ENCODE measurements at places on chromosomes 6 and 20. TPM values are rescaled to one million over a fixed set of nuclear protein-coding genes. Genes with fewer than 3 reads are reported as not detected.

Gene KCNQ5
- 5.5 TPM for total RNA-seq

GRCh38 chr20:57203986-57204385, 62.5 kb downstream of the BMP7 start:
- DNase-seq = no peak

Gene SNAP91
- 0.53 TPM for total RNA-seq

Gene TMEM217
- total RNA-seq = 2.7 TPM

GRCh38 chr6:4670824-4671409, 105.3 kb upstream of the CDYL start:
- no peak for DNase-seq

DNA sequence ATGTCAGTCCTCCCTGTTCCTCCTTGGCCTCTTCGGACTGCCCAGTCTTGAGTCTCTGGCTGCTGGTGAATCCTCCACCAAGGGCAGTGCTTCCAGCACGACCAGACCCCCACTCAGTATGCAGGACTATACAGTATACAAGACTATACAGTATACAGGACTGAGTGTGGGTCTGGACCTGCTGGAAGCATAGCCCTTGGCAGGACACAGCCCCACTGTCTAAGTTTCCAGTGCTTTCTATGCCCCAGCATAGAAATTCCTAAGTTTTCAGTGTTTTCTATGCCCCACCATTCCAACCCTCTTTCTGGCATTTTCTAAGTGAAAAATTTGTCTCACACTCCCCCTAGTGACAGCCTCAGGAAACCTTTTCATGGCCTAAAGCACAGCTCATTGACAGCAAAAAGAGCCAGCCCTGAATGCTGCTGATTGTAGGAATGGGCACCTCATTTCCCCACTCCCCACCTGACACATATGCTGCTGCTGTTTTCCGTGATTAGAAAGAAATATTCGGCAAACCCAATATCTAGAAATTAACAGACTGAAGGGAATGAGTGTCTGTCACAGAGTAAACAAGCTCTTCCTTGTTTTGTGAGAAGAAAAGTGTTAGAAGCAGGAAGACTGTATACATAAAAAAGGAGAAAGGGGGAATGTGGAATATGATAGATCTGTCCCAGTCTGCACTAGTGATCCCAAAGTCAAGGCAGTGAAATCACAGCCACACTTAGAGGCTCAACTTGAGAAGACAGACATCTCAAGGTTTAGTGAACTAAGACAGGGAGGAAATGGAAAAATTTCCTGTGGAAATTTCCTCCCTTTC, 206.9 kb downstream of the IBTK start:
- DNase-seq = peak; percentile 78

GRCh38 chr6:168884646-168885086, 369.0 kb downstream of the THBS2 start:
- DNase-seq = peak; percentile 80

- DNase-seq = no peak
Measured at GRCh38 chr6:12196326-12196936, 93.7 kb upstream of the EDN1 start.

- no peak for DNase-seq
Measured at GRCh38 chr6:159045801-159046200, 1.0 kb upstream of the TAGAP start.

- no peak for DNase-seq
Measured at GRCh38 chr6:38617856-38618255, 21.9 kb downstream of the BTBD9 start.

DNA sequence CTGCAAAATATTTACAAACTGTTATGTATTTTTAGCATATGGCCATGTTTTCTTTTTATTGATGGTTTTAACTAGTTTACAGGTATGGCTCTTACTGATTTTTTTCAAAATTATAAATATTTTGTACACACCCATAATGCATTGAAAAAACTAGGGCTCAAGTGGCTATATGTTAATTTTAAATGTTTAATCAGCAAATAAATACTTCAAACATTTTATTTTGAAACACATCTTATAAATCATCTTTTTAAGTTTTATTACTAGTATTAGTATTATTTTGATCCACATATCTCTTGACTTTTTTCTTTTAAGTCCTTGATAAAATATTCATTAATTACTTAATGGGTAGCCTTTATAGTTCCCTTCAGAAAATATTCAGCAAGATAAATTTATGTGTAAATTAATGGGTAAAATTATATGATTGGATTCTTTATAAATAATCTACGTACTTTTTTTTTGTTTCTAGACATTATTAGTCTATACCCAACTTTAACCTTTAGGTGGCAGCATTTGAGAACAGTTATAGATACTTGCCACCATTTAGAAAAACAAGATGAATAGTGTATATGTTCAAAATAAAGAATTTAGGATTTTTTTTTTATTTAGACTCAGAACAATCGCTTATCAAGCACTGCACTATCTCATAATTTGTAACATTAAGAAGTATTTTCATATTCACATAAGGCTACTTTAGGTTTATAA, 241.9 kb downstream of the ADGRB3 start:
- peak; percentile 25 for DNase-seq

GRCh38 chr20:56278196-56278595, 29.7 kb downstream of the MC3R start:
- no peak for DNase-seq

Gene AIF1
- total RNA-seq = 4.6 TPM

- DNase-seq = peak; percentile 8
Measured at GRCh38 chr6:116004841-116005815, 55.6 kb downstream of the FRK start.

Gene KCNG1
- total RNA-seq = 26.1 TPM

GRCh38 chr6:1162367-1163275, 149.3 kb upstream of the FOXQ1 start:
- peak; percentile 14 for DNase-seq

Gene CAGE1
- 0.17 TPM for total RNA-seq

DNA sequence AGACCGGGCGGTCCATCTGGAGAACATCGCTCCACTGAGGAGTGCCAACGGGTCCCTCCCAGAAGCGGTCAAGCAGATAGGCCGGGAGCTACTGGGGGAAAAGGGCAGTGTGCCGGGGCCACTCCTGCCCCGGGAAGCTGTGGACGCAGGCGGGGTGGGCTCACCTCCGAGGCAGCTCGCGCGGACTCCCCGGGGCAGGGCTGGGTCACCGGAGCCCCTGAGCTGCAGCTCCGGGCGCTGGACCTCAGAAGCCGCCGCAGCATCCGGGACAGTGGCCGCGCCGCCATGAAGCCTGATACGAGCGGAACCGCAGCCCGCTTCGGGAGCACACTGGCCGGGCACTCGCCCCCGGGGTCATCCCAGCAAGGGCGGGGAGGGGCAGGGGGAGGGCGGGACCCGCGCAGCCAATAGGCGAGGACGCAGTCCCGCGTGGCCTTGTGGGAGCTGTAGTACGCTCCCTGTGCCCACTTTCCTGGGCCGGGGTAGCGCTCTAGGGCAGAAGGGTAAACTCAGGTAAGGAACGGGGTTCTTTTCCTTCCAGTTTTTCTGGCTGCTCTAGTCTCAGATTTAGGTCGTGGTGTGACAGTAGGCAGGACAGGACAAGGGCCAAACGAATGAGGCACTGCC, at the start of gene MOCS1:
Gene MOCS1, minus strand, starts transcription at position 332 of the 627 bp plus-strand sequence. Its CDS starts 45 bp downstream, at position 287.
- peak; percentile 83 for DNase-seq

GRCh38 chr6:50925548-50925947, 106.9 kb downstream of the TFAP2B start:
- no peak for DNase-seq

GRCh38 chr6:39073471-39074355, 25.1 kb downstream of the GLP1R start:
- DNase-seq = no peak

Gene ADGRG6
- total RNA-seq = 59.5 TPM

GRCh38 chr20:19625426-19625825, 132.6 kb upstream of the RIN2 start:
- no peak for DNase-seq

GRCh38 chr20:57774951-57775350, 65.1 kb upstream of the PMEPA1 start:
- no peak for DNase-seq

DNA sequence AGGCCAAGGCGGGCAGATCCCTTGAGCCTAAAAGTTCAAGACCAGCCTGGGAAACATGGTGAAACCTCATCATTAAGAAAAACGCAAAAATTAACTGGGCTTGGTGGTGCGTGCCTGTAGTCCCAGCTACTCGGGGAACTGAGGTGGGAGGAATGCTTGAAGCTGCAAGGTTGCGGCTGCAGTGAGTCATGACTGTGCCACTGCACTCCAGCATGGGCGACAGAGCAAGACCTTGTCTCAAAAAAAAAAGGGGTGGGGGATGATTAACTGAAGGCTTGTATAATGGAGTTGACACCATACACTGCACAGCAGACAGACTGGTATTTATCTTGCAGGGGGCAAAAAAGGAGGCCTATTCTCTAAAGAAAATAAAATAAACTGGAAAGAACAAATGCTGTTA, 27.7 kb downstream of the SRPK1 start:
- no peak for DNase-seq

DNA sequence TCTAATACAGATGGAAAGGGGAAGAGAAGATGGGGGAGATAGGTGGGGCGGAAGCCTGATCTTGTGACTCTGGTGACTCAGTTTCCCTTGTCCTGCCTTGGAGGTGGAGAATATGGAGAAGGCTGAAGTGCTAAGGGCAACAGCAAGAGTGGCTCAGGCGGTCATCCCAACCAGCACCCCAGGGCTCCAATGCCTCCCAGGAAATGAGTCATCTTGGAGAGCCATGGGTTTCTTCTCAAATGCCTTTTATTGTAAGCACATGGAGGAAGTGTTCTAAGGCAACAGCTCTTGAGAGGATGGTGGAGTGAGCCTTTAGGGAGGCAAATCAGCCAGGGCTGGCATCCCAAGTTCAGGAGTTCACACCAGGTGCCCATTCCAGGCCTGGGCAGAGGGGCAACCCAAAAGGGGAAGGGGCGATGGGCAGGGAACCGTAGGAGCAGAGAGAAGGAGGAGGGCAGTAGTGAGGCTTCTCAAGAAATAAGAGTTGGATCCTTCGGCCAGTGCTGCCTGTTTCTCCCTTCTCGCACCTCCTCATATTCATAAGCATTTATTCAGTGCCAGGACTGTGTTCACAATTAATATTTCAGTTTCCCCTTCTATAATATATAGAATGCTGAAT, 13.2 kb upstream of the AHCY start:
- DNase-seq = no peak

DNA sequence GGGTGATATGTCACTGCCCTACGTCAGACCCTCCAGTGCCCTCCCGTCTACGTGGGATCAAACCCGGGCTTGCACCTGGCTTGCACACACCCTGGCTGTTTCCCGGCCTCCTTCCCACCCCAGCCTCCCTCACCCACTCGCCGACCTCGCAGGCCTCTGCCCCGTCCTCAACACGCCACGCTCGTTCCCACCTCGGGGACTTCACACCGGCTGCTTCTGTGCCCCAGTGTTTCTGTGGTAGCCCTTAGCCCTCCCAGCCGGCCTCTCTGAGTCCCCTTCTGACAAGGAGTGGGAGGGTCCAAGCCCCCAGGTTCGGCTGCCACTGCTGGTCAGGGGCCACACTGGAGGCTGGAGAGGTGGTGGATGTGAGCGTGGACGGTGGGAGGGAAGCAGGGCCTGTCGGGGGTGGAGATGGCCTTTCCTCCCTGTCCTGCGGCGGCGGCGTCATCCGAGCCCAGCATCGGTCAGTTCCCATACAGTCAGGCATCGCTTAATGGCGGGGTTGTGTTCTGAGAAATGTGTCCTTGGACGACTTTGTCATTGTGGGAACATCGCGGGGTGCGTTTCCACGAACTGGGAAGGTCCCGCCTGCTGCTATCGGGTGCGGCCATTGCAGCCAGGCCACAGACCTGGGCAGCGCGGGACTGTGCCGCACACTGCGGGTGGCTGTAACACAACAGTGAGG, 11.4 kb upstream of the KIF25 start:
- DNase-seq = no peak

Gene IBTK
- total RNA-seq = 60.3 TPM

DNA sequence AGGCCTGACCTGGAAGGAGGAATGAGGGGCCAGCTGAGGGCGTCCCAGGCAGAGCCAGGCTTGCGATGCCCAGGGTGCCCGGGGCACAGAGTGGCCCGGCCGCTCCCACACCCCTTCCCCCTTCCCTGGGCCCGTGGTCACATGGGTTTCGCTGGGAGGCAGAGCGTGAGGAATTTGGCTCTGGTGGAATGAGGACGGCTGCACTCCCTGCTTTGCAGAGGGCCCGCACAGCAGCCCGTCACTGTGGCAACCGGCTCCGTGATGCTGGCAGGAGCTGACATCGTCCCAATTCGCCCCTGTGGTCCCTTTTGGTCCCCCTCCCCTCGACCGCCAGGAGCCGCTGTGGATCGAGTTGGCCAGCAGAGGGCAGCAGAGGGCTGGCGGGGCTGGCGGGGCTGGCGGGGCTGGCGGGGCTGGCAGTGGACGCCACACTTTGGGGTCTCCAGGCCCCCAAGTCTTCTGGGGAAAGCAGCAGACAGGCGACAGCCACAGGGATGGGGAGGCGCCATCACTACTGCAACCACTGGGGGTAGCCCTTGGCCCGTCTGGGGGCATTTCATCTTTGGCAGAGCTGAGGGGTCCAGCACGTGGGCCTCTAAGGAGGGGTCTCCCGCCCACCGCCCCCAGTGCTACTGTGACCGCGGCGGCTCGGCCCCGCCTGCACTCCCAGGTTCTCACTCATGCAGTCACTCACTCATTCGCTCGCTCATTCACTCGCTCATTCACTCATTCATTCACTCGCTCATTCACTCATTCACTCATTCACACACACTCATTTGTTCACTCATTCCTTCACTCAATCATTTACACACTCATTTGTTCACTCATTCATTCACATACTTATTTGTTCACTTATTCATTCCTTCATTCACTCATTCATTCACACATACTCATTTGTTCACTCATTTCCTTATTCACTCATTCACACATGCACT, 49.7 kb upstream of the BHLHE23 start:
- peak; percentile 43 for DNase-seq

DNA sequence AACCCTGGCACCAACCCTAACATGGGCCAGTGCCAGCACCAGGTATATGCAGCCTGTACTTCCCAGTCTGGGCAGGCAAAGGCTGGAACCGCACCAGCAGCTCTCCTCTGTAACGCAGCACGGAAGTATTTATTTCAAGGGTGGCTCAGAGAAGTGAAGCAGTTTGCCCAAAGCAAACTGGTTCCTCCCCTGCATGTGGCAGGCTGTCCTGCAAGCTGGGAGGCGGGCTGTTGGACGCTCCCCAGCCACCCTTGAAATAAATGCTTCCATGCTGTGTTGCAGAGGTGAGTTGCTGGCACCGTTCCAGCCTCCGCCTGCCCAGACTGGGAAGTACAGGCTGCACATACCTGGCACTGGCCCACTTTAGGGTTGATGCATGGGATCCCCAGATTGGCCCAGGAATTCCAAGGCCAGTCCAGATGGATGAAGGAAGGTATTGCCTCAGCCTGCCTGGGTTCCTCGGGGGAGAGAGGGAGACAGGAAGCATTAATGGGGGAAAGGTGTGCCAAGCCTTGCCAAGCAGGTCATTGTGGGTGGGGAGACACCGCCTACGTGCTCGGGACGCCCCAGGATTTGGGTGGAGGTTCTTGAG, 49.8 kb downstream of the PPARD start:
- peak; percentile 47 for DNase-seq

Data from hepatocyte (in vitro differentiated cells).